Glomerular endothelial cell (primary cell): ENCODE measurements at places on chromosomes 5 and 9.

DNA sequence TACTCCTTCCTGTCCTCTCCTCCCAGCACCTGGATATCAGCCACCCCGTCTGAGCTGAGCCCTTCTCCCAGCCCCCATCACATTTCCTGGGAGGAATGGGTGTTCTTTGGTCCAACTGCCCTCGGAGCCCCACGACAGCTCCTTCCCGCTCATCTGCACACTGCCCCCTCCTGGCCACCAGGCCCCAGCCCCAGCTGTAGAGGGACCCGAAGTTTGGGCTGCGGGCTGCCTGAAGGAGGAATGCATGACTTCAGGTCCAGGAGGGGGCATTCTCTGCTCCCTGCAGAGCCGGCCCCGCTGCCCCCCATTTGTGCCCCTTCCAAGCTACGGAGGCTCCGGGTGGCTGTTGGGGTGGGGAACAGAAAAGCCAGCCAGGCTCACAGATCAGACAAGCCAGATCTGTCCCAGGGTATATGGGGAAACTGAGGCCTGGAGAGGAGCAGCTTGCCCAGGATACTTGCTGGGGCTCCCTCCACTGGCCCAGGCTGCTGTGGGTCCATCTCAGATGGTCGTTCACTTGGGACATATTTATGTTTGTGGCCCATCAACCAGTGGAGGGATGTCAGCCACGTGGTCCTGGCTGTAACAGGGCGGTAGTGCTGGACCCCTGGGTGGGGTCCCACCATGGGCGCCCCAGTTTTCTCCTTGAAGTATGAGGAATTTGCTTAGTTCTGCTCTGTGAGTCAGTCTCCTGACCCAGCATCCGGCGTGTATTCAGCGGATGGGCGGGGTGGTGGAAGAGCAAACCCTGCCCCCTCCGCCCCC, 33.1 kb downstream of the DAB2IP start:
- DNase-seq = no peak

GRCh38 chr5:179301376-179301775, 43.9 kb downstream of the ADAMTS2 start:
- DNase-seq = no peak

DNA sequence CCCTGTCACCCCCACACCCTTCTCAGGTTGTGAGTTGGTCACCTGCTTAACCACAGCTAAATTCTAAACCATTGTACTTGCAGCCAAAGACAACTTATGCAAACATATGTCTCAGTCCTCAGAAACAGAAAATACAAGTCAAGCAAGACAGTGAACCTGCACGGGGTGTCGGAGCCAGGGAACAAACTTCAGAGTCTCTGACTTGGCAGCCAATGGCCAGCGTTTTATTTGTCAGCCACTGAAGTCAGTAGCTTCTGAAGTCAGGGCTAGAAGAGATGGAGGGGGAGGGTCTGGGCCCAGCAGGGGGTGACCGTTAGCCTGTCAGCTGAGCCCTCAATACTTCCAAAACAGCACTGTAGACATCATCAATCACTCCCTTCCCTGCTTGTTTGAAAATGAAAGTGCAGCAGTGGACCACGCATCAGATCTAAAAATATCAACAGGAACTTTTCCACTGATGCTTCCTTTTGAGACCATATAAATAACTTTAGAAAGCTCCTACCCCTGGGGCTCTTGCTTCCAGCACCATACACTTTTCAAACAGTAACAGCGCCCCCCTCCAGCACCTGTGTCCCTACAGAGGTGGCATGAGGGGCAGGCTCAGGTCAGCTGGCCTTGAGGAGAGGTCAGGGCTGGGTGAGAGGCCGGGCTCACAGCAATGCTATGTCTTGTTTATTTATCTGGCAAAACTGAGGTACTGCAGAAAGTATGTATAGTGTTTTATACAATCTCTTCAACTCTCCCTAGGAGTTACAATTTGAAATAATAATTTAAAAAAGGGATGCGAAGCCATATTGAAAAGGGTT, 142.5 kb downstream of the ACER2 start:
- DNase-seq = no peak

- DNase-seq = no peak
These were observed 115.4 kb downstream of the LHX2 start for GRCh38 chr9:124126648-124127646.

DNA sequence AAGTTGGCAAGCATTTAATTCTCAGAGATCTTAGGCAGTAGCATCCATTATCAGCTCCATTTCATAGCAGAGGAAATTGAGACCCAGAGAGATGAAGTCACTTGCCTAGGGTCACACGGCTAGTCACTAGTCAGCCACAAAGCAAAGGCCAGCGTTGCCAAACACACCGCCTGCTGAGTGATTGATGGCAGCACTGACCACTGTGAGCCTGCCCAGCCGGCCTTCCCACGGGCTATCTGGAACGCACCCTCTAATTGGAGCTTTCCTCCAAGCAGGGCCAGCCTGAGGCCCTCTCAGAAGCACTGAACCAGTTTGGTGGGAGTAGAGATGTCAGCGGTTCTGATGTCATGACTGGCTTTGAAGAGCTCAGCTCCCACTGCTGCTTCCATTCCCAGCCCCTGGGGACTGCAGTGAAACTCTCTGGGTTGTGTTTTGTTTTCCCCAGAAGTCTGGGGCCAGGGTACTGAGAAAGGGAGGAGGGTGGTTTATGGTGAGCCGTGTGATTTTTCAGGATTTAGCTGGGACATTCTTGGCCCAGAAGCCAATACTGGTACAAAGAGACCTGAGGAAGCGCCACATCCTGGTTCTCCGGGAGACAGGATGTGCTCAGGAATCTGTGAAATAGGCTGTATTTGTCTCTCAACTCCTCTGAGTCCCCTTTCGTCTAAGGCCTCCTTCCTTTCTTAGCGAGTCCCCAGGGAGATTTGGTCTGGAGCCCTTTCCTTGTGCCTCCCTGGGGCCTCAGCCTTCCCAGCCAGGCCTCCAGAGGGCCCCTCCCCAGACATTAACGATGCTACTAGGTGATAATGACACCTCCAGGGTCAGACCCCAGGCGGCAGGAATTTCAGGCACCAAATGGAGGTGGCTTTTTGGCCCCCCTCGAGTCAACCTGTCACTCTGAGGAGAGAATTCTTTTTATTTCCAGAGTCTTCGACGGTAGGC, 44.5 kb downstream of the SPRY4 start:
- no peak for DNase-seq

DNA sequence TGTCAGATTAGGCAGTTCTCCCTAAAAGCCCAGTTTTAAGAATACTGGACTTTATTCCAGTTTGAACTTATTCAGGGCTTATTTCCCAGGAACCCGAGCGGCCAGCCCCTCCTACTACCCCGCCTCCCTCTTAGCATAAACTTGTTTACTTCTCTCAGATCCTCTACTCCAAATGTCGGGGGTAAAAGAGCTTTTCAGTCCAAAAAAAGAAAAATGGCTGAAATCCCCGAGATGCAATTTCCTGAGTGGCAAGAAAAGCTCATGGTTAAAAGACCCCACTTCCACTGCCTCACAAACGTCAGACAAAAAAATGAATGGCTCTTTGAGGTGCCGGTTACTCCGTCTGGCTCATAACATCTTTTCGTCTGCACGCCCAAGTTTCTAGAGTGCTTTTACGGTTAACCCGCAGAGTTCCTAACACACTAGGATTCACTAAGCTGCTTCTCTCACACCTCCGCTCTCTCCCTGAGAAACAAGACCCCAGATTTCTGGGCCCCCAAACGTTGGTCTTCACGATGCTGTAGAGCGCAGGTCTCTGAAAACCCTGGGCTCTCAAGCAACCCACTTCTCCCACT, 402 bp downstream of the BRD8 start:
- DNase-seq = peak; percentile 10

- no peak for DNase-seq
These were observed 135.4 kb downstream of the HMHB1 start for GRCh38 chr5:143947313-143947712.

- DNase-seq = no peak
These were observed 78.8 kb downstream of the USP20 start for GRCh38 chr9:129914051-129914450.

DNA sequence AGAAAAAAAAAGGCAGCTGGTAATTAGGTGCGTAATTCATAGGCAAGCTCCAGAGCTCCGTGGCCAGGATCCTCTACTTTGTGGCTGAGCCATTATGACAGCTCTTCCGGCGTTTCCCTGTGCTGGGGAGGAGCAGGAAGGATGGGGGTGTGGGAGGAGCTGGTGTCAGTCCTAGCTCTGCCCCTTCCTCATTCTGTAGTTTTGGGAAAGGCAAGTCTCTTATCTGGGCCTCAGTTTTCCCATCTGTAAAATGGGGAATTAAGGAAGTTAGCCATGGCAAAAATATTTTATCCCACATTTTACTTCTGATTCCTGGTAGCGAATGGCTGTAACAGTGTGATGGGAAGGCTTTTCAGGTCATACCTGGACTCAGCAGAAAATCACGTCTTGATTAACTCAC, 81.1 kb downstream of the SEC61B start:
- DNase-seq = no peak
